ENCODE measurements at places on chromosomes 5 and 9. TPM values are rescaled to one million over a fixed set of nuclear protein-coding genes. Genes with fewer than 3 reads are reported as not detected.

SPINK4 gene
- total RNA-seq: not detected

DNA sequence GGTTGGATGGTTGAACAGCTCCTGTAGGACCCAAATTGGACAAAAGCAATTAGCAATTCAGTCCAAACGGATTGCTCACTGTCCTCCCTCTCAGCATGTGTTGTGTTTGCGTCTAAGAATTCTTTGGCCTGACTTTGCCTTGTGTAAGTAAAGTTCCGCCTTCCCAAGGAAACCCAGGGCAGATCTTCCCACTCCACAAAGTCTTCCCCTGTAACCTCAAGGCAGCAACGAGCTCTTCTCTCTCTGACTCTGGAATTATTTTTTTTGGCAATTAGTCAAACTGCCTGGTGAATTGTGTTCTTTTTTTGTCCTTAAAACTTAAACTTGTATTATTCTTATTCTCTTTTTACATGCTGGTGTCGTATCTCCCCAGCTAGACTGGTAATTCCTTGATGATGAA, 20.7 kb upstream of the BASP1 start:
- no peak for DNase-seq
- no peak overlapping the region for H3K4me3 ChIP-seq

DNA sequence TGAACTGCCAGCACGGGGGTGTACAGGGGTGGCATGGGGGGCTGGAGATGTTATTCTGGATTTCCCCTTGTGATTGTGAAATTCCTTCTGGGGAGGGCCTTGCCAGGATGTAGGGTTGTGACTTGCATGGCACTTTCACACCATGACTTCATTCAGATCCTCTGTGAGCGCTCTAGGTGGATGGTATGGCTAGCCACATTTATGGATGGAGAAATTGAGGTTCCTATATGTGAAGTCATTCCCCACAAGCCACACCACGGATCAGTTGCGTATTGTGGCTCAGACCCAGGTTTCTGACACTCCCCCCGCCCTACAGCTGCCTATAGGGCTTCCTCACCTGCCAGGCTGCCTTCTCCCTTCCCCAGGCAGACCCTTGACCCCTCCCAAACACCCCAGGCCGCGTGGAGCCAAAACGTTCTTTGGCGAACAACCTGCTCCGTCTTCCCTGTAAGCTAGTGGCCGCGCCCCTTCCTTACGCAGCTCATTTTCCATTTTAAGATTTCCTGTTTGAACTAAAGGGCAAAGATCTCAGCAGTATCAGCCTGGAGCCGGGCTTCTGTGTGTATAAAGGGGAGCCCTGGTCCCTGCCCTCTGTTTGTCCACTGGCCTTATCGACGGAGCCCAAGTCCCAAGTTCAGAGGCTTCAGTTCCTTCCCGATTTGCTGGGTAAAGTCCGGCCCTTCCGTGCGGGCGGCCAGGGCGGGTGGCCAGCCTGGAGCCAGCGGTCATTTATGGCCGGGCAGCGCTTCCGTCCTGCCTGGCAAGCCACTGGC, 97.8 kb upstream of the KLF4 start:
- H3K27me3 ChIP-seq: peaks cover 2% of the 10 kb centered on the region
- no peaks in the 10 kb centered on the region for H3K36me3 ChIP-seq
- no peak overlapping the region for H3K27ac ChIP-seq
- DNase-seq: no peak

SLC36A3 gene
- not detected for total RNA-seq

LCN2 gene
- total RNA-seq: not detected

MARCOL gene
- not detected for total RNA-seq

Data from astrocyte (in vitro differentiated cells and primary cell).